ENCODE measurements at places on chromosomes 7 and 10.

DNA sequence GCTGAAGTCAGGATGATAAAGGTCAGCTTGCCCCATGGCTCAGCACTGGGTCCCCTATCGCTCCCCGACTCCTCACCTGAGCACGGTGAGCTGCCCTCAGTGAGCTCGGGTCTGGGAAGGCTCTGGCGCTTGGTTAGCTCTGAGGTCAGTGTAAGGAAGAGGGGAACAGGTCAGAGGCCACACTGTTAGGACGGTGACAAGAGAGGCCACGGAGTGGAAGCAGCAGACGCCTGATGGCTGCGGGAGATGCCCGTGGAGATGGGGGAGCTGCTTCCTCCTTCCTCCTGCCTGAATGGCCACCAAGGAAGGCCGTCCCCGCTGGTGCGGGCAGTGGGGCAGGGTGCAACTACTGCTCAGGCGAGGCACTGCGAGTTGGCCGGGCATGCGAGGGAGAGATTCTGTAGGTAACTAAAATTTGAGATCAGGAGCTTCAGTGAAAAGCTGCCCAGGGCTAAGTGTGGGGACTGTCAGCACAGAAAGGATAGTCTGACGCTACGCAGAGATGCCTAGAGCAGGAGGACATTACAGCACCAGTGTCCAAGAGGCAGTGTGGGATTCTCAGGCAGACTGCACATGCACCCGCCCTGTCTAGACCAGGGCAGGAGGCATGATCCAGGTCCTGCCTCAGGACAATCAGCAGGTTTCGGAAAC, 231.3 kb upstream of the GRB10 start:
- DNase-seq = no peak

DNA sequence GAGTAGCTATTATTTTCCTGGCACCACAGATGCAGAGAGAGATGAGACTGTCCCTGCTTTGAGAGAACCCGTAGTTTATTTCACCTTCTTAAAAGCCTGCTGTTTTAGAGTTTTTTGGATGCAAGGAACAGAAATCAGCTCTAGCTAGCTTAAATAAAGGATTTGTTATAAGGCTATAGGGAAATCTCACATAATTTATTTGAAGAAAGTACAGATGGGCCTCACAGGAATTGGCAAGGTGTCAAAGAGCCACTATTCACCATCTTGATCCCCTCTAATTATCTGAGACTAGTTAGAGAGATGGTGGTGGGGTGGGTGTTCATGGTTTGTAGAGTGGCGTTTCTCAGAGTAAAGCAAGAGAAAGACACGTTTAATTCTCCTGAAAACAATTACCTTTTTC, 7.3 kb downstream of the KMT2E start:
- no peak for DNase-seq

GRCh38 chr10:34494012-34494411, 321.1 kb downstream of the PARD3 start:
- no peak for DNase-seq

- DNase-seq = peak; percentile 5
These were observed 23.6 kb upstream of the SRI start for GRCh38 chr7:88243345-88243909.

DNA sequence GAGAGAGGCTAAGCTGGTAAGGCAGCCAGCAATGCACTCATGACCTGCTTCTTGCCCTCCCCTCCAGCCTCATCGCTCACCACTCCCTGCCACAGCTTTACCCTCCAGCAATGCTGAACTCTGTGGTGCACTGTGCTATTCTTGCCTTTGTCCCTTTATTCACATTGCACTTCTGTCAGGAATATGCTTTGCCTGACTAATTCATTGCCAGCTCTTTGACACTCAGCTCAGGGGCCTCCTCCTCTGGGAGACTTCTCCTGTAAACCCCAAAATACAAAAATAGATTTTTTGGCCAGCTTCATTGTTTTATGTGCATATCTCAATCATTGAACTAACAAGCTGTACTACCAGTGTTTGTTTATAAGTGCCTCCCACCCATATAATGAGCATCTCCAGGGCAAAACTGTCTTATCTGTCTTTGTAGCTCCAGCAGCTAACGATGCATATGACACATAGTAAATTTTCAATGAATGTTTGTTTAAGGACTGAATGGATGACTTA, 8.2 kb downstream of the CNNM1 start:
- DNase-seq = no peak

GRCh38 chr7:30270921-30271320, 13.5 kb upstream of the ZNRF2 start:
- DNase-seq = no peak

- DNase-seq = no peak
These were observed 21.1 kb upstream of the HSPA12A start for GRCh38 chr10:116763440-116763839.

- no peak for DNase-seq
These were observed 24.3 kb upstream of the NKX6-2 start for GRCh38 chr10:132810141-132810806.

DNA sequence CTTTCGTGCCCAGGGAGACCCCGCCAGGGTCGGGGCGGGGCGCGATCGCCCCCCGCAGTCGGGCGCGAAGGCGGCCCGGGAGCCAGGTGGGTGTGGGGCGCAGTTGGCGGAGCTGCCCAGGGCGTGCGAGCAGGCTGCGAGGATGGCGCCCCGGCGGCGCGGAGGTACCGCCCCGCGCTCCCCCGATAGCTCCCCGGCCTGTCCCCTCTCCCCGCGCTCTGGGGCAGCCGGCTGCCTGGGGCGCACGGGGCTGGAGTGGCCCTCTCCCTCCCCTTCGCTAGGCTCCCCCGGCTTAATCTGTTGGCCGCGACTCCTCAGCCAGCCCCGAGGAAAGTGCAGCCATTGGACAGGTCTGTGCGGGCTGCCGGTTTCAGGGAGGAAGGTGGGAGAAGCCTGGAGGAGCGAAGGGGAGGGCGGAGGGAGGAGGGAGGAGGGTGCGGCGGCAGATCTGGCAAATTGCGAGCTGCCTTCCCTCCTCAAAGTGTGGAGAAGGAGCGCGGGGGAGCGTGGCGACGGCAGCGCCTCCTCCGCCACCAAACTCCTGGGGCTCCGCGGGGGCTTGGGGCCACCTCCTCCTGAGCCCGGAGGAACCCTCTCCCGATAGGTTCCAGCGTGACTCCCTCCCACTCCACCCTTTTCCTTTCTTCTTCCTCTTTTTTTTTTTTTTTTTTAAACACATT, 361 bp upstream of the PLXDC2 start:
- DNase-seq = no peak

DNA sequence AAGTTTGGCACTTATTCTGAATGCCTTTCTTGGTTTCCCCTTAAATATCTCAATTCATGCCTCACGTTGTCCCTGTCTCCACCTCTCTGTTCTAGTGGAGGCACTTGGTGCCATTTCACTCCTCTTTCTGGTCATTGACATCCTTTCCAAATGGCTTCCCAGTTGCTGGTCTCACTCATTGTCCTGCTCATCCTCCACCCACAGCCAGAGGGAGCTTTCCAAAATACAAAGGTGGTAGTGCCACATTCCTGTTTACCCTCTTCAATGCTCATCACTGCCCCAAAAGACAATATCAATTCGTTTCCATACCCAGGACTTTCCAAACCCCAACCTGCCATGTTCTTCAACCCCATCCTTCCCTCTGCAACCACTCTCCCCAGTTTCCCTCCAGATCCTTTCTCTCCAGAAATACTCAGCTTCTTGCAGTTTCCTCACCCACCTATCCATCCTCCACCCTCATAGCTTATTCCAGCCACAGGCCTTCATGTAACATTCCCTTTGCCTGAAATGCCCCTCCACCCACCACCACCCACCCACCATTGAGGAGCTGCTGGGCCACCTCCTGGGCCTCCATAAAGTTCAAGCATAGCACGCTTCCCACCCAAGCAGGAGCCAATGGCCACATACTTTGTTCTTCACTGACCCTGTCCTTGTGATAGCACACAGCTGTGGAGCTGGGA, 63.1 kb upstream of the ADRB1 start:
- DNase-seq = no peak

GRCh38 chr10:32956365-32957197, 1.4 kb downstream of the ITGB1 start:
- DNase-seq = no peak

DNA sequence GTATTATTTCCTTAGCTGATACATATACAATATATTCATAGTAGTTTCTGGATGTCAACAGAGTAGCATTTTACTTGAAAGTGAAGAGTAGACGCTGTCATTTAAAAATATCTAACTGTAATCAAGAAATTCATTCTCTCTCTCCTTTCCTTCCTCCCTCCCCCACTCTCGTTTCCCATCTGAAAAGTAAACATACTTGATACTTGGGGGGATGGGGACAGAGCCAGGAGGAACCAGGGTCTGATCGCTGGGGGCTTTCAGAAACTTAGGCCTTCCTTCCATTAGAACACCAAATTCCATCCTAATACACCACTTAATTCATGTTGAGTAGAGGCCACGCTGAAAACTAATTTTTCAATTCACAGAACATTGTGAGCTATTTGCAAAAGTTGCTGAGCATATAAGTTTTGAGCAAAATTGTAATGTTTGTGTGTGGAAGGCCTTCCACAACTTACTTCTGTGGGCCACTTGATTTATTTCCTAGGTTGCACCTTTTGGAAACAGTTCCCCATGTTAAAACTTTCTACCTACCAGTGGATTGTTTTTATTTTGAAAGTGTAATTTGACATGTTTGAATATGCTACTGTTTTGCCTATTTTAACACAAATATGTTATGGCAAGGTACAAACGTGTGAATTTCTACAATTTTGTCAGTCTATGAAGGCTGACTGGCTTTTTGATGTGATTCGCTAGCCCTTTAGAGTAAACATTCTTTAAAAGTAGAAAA, 35.2 kb downstream of the CNPY1 start:
- no peak for DNase-seq

- DNase-seq = no peak
These were observed 34.6 kb downstream of the MALSU1 start for GRCh38 chr7:23333671-23334246.
